ENCODE measurements at places on chromosomes 13 and 19. TPM values are rescaled to one million over a fixed set of nuclear protein-coding genes. Genes with fewer than 3 reads are reported as not detected.
A peak's percentile ranks its signal among the peaks of the same experiment; 100 is the strongest.

GRCh38 chr19:51980116-51980736 is 6.4 kb downstream of the ZNF350 start:
- DNase-seq, result no peak
- no peaks in the 10 kb centered on the region for H3K27me3 ChIP-seq
- no peak overlapping the region for H3K4me3 ChIP-seq
- no peaks in the 10 kb centered on the region for H3K4me1 ChIP-seq
- H3K27ac ChIP-seq, result no peak overlapping the region

GRCh38 chr19:2627319-2627829 is 75.1 kb downstream of the GNG7 start:
- H3K4me3 ChIP-seq, result no peak overlapping the region
- no peaks in the 10 kb centered on the region for H3K27me3 ChIP-seq
- peaks cover 3% of the 10 kb centered on the region for H3K36me3 ChIP-seq
- peak; percentile 64 for DNase-seq

The FCER2 gene
- 3.1 TPM for total RNA-seq

The PRKCG gene
- total RNA-seq, result 1.1 TPM

The OR7C1 gene
- total RNA-seq, result not detected

- no peak overlapping the region for H3K4me3 ChIP-seq
- no peaks in the 10 kb centered on the region for H3K27me3 ChIP-seq
- H3K36me3 ChIP-seq, result no peaks in the 10 kb centered on the region
- H3K4me1 ChIP-seq, result no peaks in the 10 kb centered on the region
- no peak overlapping the region for H3K27ac ChIP-seq
Measured at GRCh38 chr13:65456150-65456912, 1773.8 kb downstream of the PCDH9 start.

DNA sequence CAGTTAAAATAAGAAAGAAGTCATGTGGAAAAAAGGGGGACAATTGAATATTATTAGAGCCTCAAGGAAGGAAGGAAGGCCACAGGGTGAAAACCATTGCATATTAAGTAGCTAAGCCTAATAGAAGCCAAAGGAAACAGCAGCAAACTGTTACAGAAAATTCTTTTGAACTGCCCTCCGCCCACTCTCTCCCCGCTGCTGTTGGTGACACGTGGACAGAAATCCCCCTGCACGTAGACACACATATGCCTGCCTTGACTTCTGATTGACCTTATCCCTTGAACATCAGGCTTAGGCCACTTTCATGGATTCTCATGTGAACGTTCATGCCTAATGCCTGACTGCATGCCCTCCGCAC is 229.1 kb downstream of the KCNRG start:
- H3K27ac ChIP-seq, result peak overlapping the region; percentile 61
- no peak overlapping the region for H3K4me3 ChIP-seq
- no peak for DNase-seq
- peaks cover 26% of the 10 kb centered on the region for H3K4me1 ChIP-seq
- no peaks in the 10 kb centered on the region for H3K36me3 ChIP-seq
- H3K27me3 ChIP-seq, result no peaks in the 10 kb centered on the region

GRCh38 chr19:7297742-7298141 is 3.5 kb upstream of the INSR start:
- no peaks in the 10 kb centered on the region for H3K36me3 ChIP-seq
- no peak overlapping the region for H3K4me3 ChIP-seq
- H3K4me1 ChIP-seq, result peaks cover 13% of the 10 kb centered on the region
- DNase-seq, result no peak
- no peaks in the 10 kb centered on the region for H3K27me3 ChIP-seq

All from thymus (tissue), 14 donors.